ENCODE measurements at places on chromosomes 12 and 14.

- no peak for DNase-seq
Observed at GRCh38 chr14:52154992-52155650, 86.3 kb upstream of the NID2 start.

- no peak for DNase-seq
Observed at GRCh38 chr12:93593843-93594242, 21.4 kb downstream of the SOCS2 start.

DNA sequence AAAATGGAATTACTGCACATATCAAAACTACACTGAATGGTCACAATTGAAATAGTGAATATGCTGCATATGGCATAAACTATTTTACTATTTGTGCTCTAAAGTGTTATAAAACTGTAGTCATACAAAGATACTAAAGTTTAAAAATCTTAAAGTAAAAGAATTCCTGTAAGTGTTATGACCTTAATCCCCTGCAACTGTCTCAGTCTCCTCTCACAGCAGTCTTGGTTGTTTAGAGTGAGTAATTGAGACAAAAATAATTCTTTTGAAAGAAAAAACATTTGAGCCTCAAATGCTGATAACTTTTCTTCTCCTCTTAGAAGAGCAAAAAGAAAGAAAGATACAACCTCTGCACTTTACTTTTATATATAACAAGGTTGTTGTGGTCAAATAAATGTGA, 99.9 kb downstream of the SYT1 start:
- no peak for DNase-seq

DNA sequence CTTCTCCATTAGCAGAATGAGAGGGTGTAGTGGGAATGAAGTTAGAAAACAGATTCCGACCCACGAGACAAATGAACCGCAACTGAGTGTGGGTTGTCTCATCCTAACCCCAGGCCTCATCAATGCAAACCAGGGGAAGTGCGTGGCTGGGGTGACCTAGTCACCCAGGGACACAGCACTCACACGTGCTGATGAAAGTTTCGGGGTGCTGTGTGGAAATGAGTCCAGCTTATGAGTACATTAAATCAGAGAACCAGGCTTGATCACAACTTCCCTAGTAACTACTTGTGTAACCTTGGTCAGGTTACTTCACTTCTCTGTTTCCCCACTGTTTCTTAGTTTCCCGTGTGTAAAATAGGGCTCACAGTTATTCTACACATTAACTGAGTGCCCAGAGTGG, 95.4 kb upstream of the CDKN3 start:
- no peak for DNase-seq

- DNase-seq = no peak
Observed at GRCh38 chr12:93882763-93883162, 205.6 kb downstream of the CRADD start.

DNA sequence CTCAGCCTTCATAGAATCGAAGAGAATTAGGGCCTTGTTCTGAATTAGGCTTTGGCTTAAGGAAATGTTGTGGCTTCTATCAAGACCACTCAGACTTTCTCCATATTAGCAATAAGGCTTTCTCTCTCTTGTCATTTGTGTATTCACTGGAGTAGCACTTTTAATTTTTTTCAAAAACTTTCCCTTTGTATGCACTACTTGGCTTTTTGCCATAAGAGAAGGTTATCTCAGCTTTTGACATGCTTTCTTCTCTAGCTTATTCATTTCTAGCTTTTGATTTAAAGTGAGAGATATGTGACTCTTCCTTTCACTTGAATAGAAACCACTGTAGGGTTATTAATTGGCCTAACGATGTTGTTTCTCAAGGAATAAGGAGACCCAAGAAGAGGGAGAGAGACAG, 244.2 kb downstream of the GPHN start:
- DNase-seq = no peak

- DNase-seq = no peak
Observed at GRCh38 chr12:84767079-84767478, 145.5 kb downstream of the SLC6A15 start.

- DNase-seq = no peak
Observed at GRCh38 chr12:67431411-67432020, 162.4 kb downstream of the CAND1 start.

DNA sequence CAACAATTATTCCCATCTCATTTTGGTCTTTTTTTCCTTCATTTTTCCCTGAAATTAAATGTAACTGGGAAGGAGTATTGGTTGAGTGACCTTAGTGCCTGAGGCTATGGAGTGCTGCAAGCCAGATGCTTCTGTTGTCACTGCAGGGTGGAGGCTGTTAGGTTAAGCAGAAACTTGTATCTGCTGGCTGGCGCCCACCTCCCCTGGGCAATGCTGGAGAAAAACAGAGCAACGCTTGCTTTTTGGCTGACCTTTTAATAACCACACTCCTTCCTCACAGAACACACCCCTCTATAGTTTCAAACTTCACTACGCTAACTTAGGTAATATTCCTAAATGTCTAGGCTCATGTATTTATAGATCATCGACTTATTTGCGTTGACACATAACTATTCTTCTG, 583.5 kb upstream of the NOVA1 start:
- DNase-seq = no peak

- DNase-seq = no peak
Observed at GRCh38 chr14:96260341-96260821, 4.4 kb downstream of the BDKRB1 start.

DNA sequence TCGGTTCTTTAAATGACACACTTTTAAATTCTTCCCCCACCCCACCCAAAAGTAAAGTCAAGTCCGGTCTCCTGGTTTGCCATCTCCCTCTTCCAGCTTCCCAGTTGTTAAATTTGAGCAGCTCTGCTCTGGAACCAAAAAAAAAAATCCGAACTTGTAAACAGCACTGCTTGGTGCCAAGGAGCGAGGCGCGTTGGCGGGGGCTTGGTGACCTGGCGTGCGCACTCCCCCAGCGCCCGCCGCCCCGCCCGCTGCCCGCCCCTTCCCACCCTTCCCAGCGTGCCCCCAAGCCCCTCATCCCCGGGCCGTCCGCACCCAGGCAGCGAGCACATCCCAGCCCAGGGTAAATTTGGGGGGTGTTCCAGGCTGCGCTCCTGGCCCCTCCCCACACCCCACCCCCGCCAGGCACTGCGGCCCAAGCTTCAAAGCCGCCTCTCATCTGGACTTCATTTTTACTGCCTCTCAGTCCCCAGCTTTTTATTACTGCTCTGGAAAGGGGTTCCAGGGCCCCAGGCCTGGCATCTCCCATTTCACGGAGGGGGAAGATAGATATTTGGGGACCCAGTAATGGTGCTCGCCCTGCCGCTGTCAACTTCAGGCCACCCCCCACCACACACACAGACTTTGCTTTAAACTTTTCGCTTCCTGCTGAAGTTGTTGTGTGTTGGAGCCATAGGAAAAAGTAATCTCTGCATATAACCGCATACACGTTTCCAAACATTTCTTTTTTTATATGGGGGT, 11.7 kb upstream of the ITGB7 start:
- DNase-seq = no peak

GRCh38 chr14:23550812-23551265, 726 bp downstream of the ZFHX2 start:
- no peak for DNase-seq

DNA sequence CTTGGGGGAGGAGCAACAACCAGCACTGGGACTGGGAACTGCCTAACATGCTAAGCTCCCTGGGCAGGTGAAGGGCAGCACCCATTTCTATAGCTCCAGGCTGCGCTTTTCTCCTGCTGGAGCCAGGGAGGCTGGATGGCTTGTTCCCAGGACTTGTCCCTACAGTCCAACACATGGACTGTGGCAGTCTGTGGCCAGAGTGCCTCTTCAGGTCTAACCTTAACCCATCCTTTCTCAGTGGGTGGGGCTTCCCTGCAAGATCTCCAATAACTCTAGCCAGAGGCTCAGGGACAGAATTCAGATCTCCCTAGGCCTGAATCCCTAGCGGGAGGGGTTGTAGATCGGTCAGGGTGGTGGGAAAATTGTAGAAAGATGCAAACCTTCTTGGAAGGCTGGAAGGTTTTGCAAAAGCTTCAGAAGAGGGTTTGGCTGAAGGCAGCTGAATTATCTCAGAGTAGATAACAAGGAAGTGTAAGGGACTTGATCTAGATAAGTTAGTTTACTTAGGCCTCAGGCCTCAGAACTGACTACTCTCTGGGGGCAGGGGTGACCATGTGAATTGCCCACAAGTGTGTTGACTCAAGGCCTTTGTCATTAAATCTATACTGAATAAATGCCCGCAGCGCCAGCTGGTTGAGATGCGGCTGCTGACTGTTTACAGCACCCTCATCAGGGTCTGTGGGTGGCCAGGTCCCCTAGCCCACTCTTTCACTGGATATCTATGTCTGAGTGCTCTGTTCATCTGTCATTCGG, 60.7 kb downstream of the SSPN start:
- DNase-seq = no peak

DNA sequence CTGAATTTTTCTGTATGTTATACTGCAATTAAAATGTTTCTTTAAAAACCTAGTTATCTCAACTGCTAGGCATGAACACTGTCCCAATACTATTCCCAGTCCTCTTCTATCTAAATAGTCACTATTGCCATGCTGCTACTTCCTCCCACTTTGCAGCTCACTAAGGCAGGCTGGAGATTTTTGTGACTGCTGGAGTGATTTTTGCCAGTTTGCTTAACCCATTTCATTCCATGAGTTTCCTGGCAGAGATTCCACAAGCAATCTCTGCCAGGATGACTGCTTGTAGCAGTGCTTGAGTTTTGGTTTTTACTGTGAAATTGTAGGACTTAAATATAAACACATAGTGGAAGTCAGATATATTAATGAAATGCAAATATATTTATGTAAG, 80.8 kb downstream of the BHLHE41 start:
- no peak for DNase-seq

GRCh38 chr12:55280991-55281390, 15.4 kb downstream of the OR6C6 start:
- DNase-seq = no peak

- DNase-seq = no peak
Observed at GRCh38 chr12:132624910-132625630, 6.5 kb downstream of the P2RX2 start.

- DNase-seq = no peak
Observed at GRCh38 chr12:70400124-70400523, 34.0 kb downstream of the KCNMB4 start.

- DNase-seq = peak; percentile 57
Observed at GRCh38 chr14:88189417-88190191, 133.5 kb downstream of the KCNK10 start.

DNA sequence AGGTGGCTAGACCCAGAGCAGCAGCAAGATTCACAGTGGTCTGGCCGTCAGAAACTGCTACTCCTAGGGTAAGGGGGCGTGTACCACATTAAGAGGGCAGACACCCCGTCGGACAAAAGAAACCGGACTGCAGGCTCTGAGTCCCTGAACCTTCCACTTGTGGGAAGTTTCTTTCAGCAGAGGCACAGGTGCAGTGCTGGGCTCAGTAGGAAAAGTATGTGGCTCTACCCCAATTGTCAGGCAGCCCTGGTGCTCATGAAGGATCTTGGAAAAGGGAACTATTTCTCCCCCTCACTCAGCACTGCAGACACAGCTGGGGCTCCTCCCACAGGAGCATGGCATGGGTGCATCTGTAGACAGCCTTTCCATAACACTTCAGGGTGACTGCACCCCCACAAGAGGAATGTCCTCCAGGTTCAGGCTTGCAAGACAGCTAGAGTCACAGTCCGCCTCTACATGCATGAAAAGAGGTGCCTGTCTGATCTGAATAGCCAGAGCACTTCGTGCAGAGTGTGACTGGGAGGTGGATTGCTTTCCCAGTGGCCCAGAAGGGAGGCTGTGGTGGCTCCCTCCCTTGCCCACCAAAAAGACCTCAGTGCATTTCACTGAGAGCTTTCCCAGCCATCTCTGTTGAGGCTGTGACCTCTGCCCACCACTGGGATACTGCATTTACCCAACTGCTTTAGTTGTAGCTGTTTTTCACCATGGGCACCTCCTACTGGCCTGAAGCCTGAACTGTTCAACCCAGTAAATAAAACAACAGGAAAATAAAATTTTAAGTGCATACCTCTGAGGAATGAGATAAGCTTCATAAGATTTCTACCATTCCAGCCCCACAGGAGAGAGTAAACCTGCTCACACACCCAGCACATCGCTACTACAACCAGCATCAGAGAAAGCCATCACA, 14.2 kb downstream of the CEP128 start:
- no peak for DNase-seq

- DNase-seq = no peak
Observed at GRCh38 chr12:57518920-57519795, 1.2 kb downstream of the DDIT3 start.

DNA sequence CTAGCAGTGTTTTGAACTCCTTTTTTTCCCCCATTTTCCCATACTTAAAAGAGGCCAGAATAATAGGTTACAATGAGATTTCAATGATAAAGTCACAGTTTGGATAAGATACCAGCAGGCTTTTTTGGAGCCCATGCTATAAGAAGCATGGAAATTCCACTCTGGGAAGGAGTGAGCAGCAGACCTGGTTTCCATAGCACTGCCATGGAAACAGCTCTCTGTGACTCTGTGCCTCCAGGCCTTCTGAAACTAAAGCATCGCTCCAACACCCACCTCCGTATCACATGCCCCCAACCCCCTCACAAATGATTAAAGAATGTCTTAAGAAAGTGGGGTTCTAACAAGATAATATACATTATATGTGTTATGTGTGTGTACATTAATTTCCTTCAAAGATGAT, 165.0 kb downstream of the GRIN2B start:
- DNase-seq = no peak

DNA sequence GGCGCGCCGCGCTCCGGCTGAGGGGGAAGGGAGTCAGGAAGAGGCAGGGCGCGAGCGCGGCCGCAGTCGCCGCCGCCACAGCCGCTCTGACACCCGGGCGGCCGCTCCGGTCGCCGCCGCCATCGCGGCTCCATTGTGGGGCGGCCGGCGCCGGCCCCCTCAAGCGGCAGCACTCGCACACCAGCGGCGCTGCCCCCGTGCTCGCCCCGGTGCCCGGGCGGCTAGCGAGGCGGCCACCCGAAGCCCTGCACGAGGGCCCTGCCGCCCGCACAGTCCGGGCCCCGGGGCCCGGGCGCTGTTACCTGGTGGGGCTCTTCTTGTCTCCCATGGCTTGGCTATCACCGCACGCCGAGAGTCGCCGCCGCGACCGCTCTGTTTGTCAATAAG, 202 bp downstream of the YAF2 start:
- DNase-seq = no peak

- DNase-seq = no peak
Observed at GRCh38 chr12:124684496-124684895, 117.1 kb upstream of the NCOR2 start.

DNA sequence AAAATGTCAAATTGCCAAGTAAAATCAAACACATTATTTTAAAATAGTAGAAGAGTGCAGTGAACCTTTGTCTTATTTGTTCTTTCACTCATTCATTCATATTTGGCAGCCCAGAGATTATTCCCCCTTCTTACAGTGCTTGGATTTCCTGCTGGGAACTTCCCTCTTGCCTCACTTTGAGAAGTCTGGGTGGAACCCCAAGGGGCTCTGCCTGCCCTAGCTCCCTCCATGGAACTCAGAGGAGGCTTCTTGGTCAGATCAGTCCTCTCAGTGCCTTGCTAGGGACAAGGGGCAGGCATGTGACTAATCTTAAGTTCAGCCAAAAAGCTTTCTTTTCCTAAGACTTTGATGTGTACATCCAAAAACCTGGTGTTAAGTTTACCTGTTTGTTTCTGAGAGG, 84.7 kb upstream of the OVCH1 start:
- DNase-seq = no peak

GRCh38 chr14:32669391-32669790, 269.3 kb upstream of the NPAS3 start:
- no peak for DNase-seq

- DNase-seq = no peak
Observed at GRCh38 chr14:94439453-94440057, 13.0 kb downstream of the SERPINA11 start.

- DNase-seq = no peak
Observed at GRCh38 chr14:99506276-99506675, 25.1 kb downstream of the CCNK start.
